AG20443 (cell line): ENCODE measurements at places on chromosomes 2 and 18.

- no peak for DNase-seq
Observed at GRCh38 chr2:213317929-213318328, 33.7 kb downstream of the SPAG16 start.

DNA sequence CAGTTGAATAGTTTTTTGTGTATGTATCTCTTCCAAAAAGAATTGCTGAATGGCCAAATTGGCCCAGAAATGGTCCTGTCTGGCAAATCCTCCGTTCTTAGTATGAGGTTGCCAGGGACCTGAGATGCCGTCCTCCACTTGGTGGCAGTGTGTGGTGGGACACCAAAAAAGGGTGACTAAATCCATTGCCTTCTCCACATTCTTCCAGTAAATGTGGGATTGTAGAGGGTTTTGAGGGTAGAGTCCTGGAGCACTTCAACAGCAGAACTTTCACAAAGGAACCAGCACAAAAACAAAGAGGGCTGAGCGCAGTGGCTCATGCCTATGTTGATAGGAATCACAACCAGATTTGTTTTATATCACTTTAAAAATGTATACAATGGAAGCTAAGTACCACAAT, 199.9 kb downstream of the BCL2 start:
- peak; percentile 64 for DNase-seq

- DNase-seq, result peak; percentile 50
Observed at GRCh38 chr18:63062246-63062645, 257.3 kb downstream of the BCL2 start.

DNA sequence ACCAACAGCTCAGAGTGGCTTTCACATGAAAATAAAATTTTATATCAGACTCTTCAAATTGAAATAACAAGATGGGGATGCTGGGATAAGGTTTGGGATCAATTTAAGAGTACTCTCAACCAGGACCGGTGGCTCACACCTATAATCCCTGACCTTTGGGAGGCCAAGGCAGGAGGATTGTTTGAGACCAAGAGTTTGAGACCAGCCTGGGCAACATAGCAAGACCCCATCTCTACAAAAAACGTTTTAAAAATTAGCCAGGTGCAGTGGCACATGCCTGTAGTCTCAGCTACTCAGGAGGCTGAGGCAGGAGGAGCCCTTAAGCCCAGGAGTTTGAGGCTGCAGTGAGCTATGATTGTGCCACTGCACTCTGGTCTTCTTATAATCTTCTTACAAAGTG, 2.6 kb downstream of the LMAN2L start:
- no peak for DNase-seq

GRCh38 chr2:127514485-127514884, 11.8 kb downstream of the IWS1 start:
- DNase-seq, result no peak

DNA sequence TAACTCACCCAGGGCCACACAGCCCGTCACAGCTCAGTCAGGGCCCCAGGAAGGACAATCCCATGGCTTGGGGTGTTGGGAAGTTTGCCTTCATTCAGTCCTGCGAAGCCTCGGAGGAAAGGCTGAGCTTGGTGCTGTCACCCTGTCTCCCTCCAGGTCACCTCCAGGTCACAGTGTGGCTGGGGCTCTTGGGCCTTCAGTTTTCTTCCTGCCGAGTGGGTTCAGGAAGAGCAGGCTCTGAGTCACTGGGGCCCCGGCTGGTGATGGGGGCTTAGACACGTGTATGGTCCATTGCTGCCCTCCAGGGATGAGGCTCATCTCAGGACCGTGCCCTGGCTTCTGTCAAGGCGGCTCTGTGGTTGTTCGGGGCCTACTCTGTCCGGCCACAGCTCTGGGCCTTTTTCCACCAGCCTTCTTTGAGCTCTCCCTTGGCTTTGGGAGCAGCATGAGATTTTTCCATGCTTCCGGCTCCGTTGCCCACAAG, 118.6 kb downstream of the INHBB start:
- no peak for DNase-seq

- no peak for DNase-seq
Observed at GRCh38 chr2:154640000-154640399, 58.5 kb upstream of the KCNJ3 start.

GRCh38 chr2:235230821-235231601, 262.8 kb upstream of the AGAP1 start:
- DNase-seq, result peak; percentile 30

GRCh38 chr2:47636596-47637264, 146.2 kb upstream of the MSH6 start:
- DNase-seq, result no peak

DNA sequence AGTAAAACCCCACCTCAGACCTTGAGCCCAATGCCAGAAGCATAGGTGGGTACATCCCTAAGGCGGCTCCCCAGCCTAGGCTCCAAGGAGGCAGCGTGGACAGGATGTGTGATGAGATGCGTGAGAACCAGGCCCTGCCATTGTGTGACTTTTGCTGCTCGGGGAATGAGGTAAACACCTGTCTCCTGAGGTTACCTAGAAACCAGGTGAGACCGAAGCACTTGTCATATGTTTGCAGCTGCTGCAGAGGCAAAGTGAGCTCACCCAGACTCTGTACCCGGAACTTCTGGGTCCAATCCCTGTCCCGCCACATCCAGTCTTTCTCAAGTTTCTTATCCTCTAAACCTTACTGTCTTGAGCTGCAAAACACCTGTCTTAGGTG, 3.4 kb downstream of the FBLN7 start:
- DNase-seq, result no peak

DNA sequence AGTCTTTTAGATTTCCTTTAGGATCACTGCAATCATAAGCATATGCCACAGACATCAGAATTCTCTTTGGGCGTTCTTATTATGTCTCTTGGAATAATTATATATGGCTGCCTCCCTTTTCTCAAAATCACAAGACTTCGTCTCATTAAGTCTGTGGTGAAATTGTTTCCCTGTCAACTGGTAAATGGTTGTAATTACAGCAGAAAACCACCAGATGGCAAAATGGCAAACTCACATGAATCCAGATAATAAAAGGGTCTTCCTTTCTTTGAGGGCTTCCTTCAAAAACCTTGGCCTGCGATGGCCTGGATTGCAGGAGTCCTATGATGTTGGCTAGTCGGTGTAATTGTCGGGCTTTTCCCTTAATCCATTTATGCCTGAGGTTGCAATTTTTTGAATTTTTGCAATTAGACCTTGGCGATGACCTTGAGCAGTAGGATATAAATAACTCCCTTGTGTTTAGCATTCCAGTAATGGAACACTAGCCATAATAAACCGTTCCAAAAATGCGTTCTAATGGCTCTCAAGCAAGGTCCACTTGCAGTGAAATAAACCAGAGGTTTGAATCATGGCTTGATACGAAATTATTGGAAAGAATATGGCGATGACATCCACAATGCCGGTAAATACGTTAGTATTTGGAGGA, 656.4 kb downstream of the MBD2 start:
- DNase-seq, result peak; percentile 40

GRCh38 chr2:224040753-224041152, 1.7 kb upstream of the SERPINE2 start:
- DNase-seq, result no peak

DNA sequence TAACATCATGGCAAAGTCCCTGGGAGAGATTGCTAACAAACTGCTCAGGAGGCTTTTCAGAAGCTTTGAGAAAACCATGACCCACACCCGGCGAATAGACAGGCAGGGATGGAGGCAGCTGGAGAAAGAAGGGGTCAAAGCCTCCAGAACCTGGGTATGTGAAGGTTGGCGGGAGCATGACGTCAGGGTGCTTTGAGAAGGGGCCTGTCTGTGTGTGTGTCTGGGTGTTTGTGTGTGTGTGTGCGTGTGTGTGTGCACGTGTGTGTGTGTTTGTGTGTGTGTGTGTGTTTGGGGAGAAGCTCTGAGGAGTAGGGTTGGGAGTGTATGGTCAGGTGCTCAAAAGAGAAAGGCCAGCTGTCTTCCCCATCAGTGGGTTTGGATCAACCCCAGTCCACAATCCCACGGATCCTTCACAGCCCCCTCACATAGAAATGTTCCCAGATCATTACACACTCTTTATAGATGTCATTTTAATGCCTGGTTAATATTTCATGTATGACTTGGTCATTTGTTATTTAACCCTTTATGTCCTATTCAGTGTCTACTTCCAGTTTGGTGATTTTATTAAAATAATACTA, 254.1 kb upstream of the SMIM21 start:
- DNase-seq, result no peak

DNA sequence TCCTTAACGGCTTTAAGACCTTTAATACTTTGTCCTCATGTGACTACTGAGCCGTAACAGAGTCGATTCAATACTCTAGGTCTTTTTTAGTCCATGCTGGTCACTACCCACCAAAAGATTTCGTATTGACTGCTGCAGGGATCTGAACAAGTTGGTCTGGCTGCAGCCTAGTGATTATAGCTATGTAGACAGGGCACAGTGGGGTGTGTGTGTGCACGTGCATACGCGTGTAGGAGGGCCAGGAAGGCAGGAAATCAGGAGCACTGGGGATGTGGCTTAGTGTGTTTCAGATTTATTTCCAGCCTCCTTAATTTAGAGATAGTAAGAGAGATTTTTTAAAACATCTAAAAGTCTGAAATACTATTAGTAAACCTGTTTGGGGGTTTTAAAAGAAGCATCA, 161.4 kb downstream of the MYO3B start:
- no peak for DNase-seq

DNA sequence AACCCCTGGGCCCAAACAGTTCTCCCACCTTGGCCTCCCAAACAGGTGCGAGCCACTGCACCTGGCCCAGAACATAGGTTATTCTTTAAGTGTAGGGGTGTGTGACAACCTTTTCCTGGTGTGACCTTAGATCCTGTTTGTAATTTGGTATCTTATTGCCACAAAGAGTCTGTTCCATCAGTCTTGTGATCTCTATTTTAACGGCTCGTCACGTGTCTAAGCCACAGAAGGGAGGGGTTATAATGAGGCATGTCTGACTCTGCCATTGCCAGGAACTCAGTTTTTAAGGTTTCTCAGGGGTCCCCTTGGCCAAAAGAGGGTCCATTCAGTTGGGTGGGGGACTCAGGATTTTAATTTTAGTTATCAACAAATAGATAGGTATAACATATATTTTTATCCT, 4.4 kb upstream of the ALS2 start:
- no peak for DNase-seq

DNA sequence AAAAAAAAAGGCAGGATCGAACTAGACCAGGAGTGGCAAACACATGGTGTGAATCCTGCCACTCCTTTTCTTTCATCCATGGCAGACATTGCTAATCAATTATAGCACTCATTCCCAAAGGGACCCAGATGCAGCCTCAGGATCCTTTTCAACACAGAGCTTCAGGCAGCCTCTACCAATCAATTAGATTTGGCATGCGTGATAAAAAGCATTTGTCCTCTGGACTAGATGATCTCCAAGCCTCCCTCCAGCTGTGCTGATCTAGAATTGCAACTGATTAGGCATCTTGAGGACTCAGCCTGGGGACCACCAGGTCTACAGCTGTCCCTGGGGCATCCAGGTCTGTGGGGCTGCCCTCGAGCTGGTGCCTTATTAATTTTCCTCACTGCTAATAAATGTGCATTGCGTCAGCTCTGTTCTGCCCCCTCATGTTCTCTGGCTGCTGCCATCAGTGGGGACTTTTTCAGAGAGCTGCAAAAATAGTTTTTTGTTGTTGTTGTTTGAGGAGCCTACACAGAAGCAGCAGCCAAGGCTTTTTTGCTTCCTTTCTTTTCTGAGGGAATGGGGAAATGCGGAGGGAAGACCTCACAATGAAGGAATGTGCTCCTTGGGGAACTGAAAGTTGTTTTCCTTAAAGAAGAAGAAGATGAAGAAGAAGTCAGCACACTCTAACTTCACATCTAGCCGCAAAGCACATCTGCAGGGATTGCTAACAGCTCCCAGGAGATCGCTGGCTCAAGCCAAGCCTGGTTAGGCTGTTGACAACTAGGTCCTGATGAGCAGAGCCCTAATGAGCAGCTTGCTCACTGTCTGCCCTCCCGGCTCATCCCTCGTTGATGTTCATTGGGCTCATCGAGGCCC, 8.8 kb upstream of the ATOH8 start:
- peak; percentile 80 for DNase-seq

GRCh38 chr18:62617793-62618591, 95.2 kb downstream of the ZCCHC2 start:
- no peak for DNase-seq

DNA sequence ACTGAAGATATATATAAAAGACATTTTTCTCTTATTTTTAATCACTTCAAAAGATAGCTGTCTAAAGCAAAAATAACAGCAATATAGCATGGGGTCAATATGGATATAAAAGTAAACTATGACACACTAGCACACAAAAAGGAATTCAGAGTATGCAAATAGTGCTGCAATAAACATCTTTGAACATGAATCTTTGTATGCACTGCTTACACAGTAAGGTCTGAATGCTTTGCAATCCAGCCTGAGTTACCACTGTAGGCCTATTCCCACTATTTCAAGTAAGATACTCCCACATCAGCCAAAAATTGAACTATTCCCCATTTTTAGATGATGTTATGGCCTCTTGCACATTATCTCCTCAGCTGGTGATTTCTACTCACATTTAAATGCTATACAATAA, 27.4 kb upstream of the ERCC3 start:
- peak; percentile 13 for DNase-seq

DNA sequence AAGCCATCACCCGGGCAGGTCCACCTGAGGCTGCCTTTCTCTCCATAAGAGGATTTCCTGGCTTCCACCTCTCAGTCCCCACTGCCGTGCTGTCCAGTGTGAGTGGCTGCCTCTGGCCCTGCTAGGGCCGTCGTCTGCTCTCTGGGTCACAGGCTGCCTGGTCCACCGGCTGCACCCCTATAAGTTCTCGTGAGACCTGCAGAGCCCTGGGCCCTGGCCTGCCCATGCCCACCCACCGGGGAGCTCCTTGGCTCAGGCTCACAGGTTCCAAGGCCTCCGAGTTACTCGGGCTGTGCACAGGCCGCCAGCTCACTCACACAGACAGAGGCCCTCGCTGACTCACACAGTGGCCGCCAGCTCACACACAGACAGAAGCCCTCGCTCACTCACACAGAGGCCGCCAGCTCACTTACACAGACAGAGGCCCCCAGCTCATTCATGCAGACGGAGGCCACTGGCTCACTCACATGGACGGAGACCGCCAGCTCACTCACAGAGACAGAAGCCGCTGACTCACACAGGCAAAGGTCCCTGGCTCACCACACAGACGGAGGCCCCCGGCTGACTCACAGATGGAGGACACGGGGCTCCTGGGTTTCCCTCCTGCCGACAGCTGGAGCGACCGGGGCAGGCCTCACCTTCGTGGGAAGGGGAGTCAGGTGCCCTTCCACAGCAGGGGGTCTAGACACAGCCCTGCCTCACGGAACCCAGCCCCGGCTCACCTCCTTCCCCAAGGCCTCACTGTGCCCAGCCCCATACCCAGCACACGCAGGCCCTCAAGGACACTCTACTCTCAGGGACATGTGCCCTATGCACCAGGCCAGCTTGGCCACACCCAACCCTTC, 334.1 kb upstream of the MYT1L start:
- DNase-seq, result no peak

GRCh38 chr2:18178736-18179349, 300.4 kb downstream of the KCNS3 start:
- DNase-seq, result peak; percentile 73

DNA sequence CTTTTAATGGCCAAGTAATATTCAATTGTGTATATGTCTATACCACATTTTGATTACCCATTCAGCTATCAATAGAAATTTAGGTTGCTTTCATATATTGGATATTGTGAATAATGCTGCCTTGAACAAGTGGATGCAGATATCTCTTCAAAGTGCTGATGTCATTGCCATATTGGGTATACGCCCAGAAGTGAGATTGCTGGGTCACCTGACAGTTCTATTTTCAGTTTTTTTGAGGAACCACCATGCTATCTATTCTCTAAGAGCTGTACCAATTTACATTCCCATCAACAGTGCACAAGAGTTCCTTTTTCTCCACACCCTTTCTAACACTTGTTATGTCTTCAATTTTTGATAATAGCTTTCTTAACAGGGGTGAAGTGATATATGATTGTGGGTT, 306.9 kb downstream of the ZNF516 start:
- DNase-seq, result no peak

GRCh38 chr2:385785-386184, 97.9 kb upstream of the ALKAL2 start:
- DNase-seq, result no peak
